ENCODE measurements at places on chromosomes 11 and 22.

DNA sequence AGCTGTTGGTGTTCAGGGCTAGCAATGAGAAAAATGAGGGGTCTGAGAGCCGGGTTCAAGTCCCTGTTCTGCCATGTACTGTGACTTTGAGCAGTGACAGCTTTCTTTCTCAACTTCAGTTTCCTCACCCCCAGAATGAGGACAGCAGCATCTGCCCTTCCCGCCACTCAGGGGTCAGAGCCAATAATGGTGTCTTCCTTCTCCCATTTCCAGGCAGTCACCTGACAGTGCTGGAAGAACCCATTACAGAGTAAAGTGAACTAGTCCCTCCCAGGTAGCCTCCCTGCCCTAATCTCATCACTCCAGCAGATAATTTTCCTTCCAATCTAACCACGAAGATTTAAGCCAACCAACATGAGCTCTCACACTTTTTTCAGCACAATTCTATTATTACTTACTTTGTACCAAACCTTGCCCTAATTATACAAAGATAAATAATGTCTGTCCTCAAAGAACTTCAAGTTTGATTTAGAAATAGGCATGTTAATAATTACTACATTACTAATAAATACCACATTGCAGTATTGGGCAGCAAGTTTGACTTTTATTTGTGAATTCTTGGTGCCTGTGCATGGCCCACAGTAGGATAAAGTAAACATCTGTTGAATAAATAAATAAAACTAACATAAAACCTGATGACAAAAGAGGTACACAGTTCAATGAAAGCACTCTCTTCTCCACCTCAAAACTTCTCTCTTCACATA is 61.0 kb downstream of the SERGEF start:
- no peak for DNase-seq

DNA sequence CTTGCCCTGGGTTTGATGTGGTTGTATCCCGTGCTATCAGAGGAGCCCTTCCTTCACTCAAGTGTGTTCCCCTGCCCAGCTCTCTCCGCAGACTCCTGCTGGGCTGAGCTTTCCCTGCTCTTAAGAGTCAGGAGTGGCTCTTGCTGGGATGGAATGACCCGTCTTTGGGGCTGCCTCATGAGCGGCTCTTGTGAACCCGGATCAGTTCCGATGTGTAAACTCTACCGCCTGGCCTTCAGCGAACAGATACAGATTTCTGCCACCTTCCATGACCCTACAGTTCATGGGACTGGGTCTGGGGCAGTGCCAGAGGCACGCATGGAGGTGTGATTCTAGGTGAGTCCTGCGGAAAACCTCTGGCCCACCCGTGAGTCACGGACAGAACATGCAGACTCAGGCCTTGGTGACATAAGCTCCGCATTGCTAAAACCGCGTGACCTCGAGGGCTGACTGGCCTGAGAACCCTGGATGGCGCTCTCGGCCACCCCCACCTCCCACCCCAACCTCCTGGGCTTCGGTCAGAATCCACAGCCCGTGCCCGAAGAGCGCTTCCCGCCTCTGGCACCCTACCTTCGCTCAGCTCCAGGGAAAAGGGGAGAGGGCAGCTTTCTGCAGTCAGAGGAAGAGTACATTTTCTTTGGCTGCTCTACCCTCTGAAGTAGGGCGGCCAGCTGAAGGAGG is 1.3 kb upstream of the ZBTB16 start:
- no peak for DNase-seq

DNA sequence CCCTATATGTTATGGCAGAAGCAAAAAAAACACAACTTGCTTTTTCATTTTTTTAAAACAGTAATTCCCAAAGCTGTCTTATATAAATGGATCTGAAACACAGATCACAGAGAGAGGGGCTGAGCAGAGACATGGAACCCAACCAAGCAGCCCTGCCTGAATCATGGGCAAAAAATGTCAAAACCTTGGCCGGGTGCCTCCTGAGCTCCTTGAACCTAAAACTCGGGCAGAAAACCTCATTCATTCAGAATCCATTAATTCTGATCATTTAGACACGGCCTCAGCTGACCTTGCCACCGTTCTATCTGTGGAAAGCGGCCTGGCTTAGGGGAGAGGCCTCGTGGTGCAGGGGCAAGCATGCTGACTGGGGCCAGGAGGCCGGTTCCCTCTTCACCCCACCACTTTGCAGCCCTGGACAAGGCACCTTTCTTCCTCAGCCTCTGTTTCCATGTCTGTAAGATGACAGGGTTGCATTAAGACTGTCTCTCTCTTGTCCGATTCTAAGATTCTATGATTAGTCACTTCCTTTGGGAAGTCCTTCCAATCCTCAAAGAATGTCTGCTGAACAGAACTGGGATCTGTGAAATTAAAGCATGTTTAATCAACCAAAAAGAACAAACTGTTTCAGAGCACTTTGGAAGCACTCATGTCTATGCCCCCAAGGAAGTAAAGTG is 26.0 kb downstream of the TENM4 start:
- DNase-seq, result no peak

GRCh38 chr22:50193621-50194020 is 7.2 kb upstream of the SELENOO start:
- DNase-seq, result no peak

- DNase-seq, result no peak
Measured at GRCh38 chr11:62726915-62727164, 417 bp downstream of the HNRNPUL2 start.

- DNase-seq, result no peak
Measured at GRCh38 chr11:122933416-122933815, 48.2 kb downstream of the BSX start.

DNA sequence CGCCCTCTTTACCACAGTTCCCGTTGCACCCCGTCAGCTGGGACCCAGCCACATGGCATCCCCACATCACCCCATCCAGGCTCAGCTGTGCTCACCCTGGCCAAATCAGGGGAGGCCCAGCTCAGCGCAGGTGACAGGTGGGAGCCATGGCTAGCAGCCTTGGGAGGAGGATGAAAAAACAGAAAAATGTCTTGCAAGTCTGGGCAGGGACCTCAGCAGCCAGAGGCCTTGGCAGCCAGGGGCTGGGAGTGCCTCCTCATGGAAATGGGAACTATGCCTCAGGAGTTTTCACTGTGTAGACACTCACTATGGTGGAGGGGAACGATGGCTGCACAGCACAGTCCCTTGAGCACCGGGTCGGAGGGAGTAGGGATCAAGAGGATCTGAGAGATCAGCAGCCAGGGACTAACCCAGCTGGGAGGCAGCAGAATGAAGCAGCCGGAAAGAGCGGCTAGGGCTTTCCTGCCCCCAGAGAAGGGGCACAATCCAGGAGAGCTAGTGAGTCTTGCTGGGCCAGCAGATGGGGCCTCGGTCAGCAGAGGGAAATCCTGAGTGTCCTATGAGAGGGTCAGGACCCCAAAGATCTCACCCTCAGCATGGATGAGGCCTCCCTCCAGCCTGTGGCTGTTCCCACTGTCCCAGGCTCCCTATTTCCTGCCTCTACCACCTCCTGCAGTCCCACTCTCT is 6.2 kb upstream of the FTH1 start:
- no peak for DNase-seq

DNA sequence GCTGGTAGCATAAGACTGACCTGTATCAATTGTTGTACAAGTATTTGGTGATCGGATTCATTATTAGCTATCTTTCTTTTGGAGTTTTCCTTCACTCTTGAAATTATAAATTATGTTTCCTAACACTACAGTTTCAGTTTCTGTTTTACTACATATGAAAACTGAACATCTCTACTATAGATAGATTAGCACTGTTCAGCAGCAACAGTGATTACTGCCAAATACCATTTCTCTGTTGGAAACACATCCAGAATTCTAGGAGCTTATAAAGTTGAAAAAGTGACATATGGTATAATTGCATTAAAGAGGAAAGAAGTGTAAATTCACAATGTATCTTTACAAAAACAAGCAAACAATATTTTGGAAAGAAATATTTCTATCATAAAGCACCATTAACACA is 118.5 kb upstream of the GRIA4 start:
- DNase-seq, result no peak

- DNase-seq, result no peak
Measured at GRCh38 chr11:27976262-27976661, 131.7 kb downstream of the KIF18A start.

- no peak for DNase-seq
Measured at GRCh38 chr11:124090996-124091395, 24.3 kb upstream of the VWA5A start.

GRCh38 chr11:132037467-132037862 is 667.0 kb downstream of the NTM start:
- no peak for DNase-seq

- DNase-seq, result no peak
Measured at GRCh38 chr11:40924915-40925314, 534.5 kb downstream of the LRRC4C start.

DNA sequence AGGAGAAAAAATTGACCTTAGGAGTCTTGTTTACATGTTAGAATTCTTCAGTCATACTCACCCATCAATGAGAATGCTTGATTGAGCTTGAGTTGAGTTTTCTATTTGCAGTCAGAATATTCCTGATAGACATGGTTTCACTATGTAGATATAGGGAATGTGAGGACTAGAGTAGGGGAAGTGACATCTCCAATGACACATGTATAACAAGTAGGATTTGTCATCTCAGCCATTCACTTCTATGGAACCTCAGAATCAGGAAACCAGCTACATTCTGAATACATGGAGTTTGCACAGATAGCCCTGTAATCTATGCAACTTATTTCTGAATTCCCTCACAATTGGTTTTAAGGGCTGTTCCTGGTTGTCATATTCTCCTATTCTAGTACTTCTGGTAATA is 20.1 kb upstream of the OR9Q1 start:
- no peak for DNase-seq

- DNase-seq, result no peak
Measured at GRCh38 chr11:58316142-58316541, 42.7 kb downstream of the OR5B17 start.

- peak; percentile 54 for DNase-seq
Measured at GRCh38 chr22:38214302-38215056, 12.7 kb downstream of the MAFF start.

DNA sequence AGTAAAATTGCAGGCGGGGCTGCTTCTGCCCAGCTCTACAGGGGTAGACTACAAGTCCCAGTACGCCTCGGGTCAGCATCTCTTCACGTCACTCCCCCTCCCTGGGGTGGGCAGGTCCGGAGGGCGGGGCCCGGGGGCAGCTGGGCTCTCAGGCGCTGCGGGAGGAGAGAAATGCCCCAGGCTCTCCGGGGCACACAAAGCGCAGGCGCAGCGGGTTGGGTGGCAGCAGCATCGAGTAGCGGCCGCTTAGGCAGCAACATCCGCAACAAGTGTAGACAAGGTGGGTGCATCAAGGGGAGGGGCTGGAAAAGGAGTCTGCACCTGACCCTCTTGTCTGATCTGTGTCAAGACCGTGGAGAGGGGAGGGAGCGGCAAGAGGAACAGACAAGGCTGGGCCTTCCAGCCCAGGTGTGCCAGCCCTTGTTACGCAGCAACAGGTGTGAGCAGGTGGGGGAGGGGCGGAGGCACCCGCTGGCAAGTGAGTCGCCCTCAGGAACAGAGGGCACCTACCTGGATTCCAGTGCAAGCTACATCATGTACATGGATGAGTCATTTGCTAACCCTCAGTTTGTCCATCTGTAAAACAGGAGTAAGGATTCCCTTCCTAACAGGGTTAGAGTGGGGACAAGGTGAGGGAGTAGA is 1.2 kb downstream of the PLEKHB1 start:
- DNase-seq, result peak; percentile 89

- DNase-seq, result no peak
Measured at GRCh38 chr11:22957786-22958185, 97.5 kb upstream of the CCDC179 start.

DNA sequence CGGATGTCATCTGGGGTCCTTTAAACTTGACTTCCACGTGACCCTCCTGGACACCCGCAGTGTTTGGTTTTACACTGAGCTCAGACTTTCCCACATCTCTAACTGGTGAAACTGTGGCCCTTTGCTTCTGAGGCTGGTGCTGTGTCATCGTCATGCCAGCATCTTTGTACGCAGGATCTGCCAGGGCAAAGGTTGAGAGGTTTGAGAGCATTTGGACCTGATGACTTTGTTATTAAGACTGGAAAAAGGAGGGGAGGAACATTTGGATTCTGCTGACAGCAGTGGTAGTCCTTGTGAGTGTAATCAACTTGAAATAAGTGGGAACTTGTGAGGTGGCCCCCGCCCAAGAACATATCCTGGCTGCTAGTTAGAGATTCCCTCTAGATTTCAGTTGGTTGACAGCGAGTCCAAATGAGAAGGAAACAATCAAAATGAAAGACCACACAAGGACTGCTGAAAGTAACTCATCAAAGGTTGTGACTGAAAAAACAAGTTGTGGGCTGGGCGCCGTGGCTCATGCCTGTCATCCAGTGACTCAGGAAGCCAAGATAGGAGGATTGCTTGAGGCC is 102.5 kb downstream of the KIAA1671 start:
- no peak for DNase-seq

DNA sequence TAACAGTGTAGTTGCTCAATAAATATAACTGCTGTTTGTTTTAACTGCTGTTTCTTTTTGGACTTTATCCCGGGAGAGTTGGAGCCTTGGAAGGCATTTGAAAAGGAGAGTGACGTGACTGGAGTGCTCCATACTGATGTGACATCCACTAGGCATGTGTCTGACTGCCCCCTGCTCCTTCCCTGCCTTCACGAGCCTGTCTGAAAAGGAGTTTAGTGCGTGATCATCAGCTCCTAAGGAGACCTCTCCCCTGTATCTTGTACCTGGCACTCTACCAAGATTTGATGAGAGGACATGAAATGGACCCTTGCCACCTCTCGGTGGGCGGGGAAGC is 22.9 kb downstream of the ZBTB16 start:
- DNase-seq, result no peak

GRCh38 chr11:120565466-120566155 is 54.1 kb downstream of the GRIK4 start:
- no peak for DNase-seq

DNA sequence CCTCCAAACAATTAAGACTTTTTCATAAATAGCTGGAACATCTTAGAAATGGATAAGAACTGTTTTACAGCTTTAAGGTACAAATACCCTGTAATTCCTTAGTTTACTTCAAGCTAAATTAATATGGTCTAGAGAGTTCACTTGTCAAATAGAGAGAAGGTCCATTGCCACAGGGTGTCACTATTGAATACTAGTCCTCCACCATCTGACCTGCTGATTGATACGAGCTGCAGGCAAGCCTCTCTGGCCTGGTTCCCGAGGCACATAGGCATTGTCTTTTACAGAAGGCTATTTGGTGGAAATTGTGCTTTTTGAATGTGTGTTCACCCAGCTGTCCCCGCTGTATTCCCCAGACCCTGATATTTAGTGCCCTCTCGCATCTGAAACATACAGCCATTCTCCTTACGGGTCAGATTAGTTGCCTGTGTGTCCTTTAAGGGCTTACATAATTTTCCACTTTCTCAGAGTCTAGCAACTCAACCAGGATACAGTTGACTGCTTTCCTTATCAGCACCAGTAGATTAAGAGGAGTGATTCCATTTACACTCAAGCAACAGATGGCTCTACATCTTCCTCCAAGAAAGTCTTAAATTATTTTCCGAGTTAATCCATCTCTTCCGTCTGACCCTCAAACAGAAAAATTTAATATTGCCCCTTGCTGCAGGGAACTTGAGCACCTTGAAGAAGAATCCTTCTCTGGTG is 788.8 kb upstream of the FAT3 start:
- DNase-seq, result no peak

- no peak for DNase-seq
Measured at GRCh38 chr11:60840470-60841430, 1.2 kb upstream of the CCDC86 start.

- DNase-seq, result no peak
Measured at GRCh38 chr22:40363059-40363458, 7.3 kb upstream of the SGSM3 start.

Data from stimulated activated CD4-positive, alpha-beta T cell treated with anti-CD3 and anti-CD28 coated beads, Interleukin-15, amount 100 ng/mL, for 1 hour (primary cell).